ENCODE measurements at places on chromosomes 12 and 14.
A peak's percentile ranks its signal among the peaks of the same experiment; 100 is the strongest.

DNA sequence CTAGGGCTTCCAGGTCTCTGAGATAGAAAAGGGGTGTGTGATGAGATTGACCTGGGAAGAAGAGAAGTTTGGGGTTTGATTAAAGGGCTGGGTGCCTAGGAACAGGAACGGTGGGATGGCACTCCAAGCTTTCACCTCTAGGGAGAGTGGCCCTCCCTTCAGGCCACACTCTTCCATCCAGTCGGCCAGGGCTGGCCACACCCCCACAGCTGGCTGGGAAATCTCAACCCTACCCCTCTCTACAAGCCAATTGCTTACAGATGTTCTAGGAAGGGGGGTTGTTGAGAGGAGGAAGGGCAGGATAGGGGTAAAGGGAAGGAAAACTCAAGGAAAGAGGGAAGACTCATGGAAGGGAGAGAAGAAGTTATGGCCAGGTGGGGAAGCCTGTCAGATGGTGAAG is 6.6 kb upstream of the ITGA5 start:
- no peak for DNase-seq

DNA sequence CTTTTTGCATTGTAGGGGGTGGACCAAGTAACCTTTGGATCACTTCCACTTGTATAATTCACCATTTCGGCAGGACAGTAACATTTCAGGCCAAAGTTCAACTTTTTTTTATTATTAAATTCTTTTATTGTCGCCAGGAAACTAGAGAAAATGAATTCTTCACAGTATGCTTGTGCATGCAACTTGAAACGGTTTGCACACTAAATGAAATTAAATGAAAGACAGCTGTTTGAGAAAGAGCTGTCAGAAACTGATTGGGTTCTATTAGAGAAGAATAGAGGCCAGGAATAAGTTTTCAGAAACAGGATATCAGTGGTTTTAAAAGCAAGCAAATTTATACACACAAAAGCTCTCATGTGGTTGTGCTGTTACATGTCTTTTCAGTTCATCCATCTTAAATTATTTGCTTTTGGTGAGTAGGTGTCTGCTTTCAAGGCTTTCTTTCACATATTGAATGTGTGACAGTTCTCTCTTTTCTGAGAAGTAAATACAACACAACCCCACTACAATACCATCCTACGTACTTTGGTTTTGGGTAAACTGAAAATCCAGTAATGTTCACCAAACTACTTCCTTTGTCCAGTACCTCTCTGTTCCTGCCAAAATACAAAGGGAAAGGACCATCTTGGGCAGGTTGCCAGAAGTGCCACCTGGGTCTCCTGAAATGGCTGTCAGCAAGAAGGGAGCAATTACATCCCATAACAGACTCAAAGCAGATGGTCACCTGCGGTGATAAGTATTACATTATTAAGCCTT is 291.7 kb downstream of the RAD51B start:
- DNase-seq = no peak

- DNase-seq = no peak
Measured at GRCh38 chr14:55353686-55354467, 57.8 kb downstream of the ATG14 start.

DNA sequence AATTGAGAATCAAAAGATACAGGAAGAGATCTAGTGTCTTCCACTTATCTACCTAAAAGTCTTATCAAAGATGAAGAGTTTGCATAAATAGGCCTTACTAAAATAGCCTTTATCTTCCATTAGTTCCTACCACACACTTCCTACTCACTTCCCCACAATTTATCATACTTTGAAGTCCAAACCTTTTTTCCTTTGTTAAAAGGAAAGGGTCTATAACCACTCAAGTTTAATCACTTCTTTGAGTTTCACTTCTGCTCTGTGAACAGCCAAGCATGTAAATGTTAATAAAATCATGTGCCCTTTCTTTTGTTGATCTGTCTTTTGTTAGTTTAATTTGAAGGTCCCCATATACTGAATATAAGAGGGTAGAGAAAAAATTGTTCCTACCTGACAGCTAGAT is 114.5 kb downstream of the PHLDA1 start:
- no peak for DNase-seq

- DNase-seq = no peak
Measured at GRCh38 chr12:2689393-2689792, 105.4 kb upstream of the FKBP4 start.

- DNase-seq = no peak
Measured at GRCh38 chr14:24535737-24536136, 27.7 kb upstream of the CMA1 start.

- DNase-seq = peak; percentile 15
Measured at GRCh38 chr14:103220982-103221641, 97.9 kb downstream of the TNFAIP2 start.

DNA sequence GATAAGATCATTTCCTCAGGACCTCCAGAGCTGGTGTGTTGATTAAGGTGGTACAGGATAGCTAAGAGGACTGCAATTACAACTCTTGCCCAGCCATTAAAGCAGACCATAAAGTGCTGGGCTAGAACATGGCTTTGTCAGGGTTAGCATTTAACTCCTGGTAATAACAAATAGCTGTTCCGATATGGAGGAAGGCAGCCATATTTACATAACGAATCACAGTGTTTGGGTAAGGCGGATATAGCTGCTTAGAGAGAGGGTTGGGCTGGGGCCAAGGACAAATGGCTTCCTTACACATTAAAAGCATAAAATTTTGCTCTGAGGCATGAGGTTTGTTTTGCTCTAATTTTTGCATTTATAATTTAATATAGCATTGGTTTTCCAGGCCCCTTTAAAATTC is 297.7 kb upstream of the DDHD1 start:
- peak; percentile 49 for DNase-seq

- no peak for DNase-seq
Measured at GRCh38 chr12:101594700-101595099, at the start of gene MYBPC1. Gene MYBPC1, plus strand, starts transcription at chr12:101594971. Its CDS starts 100 bp downstream, at chr12:101595071.

Data from astrocyte of the hippocampus (primary cell).